ENCODE measurements at places on chromosomes 11 and 22.

DNA sequence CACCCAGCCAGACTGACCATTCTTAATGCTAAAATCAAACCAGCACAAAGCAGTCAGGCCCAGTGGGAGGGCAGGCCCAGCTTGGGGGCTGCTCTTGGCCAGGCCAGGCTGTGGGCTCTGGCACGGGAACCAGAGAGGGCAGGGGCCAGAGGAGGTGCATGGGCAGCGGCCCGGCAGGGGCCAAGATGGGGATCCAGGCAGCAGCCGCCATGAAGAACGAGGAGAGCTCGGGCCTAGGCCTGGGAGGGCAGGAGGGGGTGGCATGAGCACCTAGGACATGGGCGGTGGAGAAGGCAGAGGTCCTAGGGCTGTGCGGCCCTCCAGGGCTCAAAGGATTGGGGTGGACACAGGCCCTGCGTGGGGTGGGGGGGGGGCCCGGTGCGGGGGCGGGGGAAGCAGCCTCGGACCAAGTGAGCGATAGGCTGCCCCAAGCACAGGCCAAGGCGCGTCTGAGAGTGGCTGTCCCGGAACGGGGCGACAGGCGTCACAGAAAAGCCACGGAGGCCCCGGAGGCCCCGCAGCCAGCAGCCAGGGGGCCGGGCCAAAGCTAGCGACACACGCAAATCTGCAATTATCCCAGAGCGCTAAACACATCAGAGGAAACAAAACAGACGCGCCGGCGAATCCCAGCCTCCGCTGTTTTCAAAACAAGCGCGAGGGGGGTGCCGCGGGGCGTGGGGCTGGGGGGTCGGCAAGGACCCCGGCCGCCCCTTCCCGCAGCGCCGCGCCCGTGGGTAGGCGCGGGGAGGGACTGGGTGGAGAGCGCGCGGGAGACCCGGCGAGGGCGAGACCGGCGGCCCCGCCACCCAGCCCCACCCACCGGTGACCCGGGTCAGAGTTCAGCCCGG lies 8.3 kb downstream of the PLXNB2 start:
- no peak for DNase-seq

DNA sequence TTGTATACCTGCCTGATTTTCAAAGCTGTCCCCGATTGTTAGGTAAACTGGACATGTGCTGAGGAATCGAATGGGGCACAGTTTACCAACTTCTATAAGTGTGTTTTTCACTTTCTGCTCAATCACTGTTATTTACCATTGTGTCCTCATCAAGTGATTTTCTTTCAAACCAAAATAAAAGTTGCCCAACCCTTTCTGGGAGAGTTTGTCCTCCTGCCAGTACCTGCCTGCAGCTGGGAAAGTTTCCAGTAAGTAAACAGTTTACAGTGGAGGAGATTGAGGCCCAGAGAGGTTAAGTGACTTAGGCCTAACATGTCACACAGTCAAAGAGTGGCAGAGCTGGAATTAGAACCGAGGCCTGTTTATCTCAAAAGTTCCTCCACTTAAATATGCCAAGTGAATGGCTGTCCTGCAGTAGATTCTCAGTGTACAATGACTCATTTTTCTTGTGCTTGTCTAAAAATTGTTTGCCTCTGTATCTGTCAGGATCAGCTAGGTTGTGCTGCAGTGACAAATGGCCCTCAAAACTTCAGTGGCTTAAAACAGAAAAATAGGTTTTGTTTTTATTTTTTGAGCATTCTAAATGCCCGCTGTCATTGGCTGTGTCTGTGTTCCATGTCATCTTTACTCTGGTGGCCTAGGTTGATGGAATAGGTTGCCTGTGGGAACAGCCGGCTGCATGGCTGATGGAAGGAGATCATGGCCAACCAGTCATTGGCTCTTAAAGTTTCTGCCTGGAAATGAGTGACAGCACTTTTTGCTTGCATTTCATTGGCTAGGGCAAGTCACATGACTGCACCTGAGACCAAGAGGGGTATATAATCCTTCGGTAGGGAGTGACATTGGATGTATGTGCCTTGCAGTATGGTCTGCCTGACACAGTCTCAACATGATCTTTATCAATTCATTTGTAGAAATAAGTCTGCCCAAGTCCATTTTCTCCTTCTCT lies 61.8 kb upstream of the CRYBB3 start:
- DNase-seq, result no peak

DNA sequence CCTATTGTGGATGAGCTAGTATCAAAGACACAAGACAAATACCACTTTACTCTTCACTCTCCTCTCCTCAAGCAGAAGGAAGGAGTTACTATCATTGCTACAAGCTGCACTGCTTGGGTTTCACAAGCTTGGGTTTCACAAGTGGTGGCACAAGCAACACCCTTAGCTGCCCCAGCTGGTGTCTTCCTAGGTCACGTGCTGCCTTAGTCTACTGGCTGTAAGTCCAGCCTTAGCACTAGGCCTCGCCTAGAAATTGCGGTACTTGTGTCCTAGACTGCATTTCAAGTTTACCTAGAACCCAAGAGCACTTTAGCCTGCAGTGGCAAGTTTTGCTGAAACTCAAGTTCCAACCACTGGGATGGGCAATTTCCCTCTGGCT lies 86.6 kb downstream of the EHF start:
- no peak for DNase-seq

GRCh38 chr11:62402226-62402959 lies 16.4 kb upstream of the SCGB1A1 start:
- no peak for DNase-seq

GRCh38 chr11:84829162-84829561 lies 798.0 kb downstream of the DLG2 start:
- DNase-seq, result no peak

- DNase-seq, result no peak
These were observed 16.0 kb downstream of the ZMAT5 start for GRCh38 chr22:29750559-29751538.

Data from activated CD4-positive, CD25-positive, alpha-beta regulatory T cell treated with anti-CD3 and anti-CD28 coated beads, Interleukin-2, amount 50 U/mL, for 16 hours (primary cell).